ENCODE measurements at places on chromosomes 5 and 9. TPM values are rescaled to one million over a fixed set of nuclear protein-coding genes. Genes with fewer than 3 reads are reported as not detected.

GRCh38 chr5:128276537-128277216 is 193.1 kb downstream of the SLC12A2 start:
- no peak for DNase-seq

DNA sequence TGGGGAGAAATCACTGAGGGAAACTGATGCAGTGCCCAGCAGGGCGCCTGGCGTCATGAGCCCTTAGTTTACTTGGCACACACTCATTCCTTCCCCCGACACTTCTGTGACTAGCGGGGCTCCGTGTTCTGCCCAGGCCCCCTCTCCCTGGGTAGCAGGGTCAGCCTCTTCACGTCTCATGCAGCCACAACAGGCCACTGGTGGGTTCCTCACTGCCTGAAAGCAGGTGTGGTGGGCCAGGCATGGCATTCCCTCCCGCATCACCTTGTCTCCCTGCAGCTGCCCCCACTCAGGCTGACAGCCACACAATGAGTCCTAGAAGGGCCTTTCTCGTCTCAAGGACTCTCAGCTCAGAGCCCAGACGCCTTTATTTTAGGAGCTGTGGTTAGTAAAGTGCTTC is 51.1 kb upstream of the CPLX2 start:
- no peak for DNase-seq

DNA sequence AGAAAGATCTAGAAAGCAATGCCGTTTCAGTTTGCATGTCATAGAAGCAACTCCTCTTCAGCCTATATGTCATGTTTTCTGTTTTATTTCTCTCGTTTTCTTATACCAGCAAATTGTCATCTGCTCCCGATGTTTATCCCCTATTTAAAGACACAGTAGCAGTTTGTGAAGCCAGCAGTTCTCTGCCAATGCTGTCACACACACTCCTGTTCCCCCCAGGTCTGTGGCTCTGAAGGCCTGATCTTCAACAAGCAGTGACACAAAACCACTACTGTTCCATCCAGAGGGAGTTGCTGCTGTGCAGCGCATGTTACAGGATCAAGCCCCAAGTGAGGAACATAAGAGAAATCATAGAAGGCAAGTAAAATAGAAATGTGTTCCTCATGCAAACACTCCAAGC is 364.1 kb upstream of the SLC30A5 start:
- no peak for DNase-seq

- no peak for DNase-seq
These were observed 54.7 kb downstream of the UBE2QL1 start for GRCh38 chr5:6503342-6503741.

GRCh38 chr5:174777111-174777510 is 52.7 kb downstream of the MSX2 start:
- no peak for DNase-seq

GRCh38 chr9:110338143-110338542 is 480 bp upstream of the TXNDC8 start:
- DNase-seq, result no peak

GRCh38 chr9:96343515-96344360 is 39.8 kb downstream of the SLC35D2 start:
- no peak for DNase-seq

DNA sequence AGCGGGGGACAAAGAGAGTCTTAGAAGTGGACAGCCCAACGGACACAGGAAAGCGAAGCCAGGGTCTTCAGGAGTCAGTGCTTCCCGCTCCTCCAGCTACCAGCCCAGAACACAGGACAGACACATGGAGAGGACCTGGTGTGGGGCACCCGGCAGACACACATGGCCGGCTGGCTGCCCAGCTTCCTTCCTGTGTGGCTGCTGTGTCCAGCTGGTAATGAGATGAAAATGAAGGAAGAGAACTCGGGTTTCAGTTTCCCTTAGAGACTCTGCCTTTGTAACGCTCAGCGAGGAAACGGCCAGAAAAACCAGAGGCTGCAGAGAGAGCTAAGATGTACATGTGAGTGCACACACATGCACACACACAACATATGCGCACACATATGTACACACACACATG is 87.5 kb downstream of the SECISBP2 start:
- no peak for DNase-seq

DNA sequence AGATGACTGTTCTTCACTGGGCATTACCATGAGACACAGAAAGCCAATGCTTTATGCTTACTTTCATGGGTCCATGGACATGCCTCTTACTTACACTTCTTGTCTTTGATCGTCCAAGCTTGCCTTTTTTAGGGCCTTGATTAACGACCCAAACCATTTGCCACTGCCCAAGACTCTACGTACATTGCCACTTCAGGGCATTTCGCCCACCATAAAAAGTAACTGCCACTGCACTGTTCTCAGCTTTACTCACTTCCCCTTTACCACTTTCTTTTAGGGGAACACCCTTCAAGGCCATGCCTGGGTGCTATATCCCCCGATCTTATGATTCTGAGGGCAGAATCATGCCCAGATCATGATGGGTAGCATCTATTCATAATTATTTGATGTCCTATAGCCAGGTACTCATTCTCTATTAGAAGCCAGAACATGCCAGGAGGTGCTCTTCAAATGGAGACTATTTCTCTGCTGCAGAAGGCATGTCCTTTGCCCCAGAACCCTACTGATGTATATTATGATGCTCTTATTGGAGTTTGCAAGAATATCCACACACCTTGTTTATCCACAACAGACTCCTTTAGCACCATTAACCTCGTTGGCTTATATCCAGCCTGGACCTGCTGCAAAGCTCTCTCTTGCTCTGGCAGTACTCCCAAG is 64.1 kb upstream of the RAD23B start:
- no peak for DNase-seq

DNA sequence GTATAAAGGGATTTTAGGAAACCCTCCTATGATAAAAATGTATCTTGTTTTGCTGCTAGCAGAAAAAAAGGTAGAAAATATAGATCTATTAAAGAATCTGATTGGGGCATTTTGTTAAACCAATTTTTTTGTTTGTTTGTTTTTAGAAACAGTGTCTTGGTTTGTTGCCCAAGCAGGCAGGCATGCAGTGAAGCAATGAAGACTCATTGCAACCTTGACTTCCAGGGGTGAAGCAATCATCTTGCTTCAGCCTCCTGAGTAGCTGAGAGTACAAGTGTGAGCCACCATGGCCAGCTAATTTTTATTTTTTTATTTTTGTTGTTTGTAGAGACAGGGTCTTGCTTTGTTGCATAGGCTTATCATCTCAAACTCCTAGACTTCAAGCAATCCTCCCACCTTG is 755.8 kb upstream of the EDIL3 start:
- no peak for DNase-seq

GRCh38 chr5:124976086-124976485 is 229.6 kb upstream of the ZNF608 start:
- no peak for DNase-seq

- no peak for DNase-seq
These were observed 35.7 kb downstream of the NSD1 start for GRCh38 chr5:177169271-177169670.

GRCh38 chr9:125683486-125683885 is 23.5 kb downstream of the MAPKAP1 start:
- DNase-seq, result no peak

DNA sequence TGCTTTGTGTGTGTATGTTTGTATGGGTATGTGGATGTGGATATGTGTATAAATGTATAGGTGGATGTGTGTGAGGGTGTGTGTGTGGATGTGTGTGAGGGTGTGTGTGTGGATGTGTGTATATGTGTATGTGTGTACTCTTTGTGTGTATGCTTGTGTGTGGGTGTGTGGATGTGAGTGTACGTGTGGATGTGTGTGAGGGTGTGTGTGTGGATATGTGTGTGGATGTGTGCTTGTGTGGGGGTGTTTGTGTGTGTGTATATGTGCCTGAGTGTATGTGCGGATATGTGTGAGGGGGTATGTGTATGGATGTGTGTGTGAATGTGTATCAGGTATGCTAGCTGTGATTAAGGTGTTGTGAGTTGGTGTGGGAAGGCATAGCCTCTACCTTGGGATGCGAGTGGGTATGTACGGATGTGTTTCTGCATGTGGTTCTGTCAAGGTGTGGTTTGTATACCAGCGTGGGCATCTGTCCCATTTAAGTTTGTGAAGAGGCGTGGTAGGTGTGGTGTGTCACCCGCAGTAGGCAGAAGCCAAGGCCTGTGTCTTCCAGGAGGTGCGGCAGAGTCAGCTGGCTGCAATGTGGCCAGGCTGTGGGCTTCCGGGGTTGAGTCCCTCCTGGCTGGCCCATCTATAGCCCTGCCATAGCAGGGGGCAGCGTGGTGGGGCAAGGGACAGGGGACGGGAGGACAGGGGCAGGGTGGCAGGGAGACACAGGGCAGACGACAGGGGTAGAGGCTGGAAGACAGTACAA is 155.8 kb downstream of the DAB2IP start:
- no peak for DNase-seq

DNA sequence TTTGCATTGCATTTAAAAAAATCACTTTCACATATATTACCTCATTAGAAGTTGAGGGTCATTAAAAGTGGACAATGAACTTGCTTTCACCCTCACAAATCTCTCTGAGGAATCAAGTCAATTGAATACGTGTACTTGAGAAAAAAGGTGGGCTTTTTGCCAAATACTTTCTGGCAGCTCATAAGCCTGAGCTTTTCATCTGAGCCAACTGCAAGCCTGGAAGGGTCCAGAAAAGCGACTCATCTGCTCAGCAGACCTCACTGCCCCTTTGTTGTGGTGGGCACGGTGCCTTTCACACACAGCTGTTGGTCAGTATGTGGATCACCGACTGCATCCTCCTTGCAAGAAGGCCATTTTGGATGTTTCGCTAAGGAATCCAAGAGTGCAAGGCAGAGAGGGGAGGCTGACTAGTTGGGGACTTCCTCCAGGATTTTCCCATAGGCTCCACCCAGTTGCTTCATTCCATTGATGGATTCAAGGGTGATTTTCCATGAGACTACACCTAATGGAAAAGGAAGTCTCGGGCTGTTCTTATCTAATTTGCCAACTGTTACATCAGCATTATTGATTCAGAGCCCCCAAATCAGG is 564.7 kb downstream of the PDE4D start:
- no peak for DNase-seq

DNA sequence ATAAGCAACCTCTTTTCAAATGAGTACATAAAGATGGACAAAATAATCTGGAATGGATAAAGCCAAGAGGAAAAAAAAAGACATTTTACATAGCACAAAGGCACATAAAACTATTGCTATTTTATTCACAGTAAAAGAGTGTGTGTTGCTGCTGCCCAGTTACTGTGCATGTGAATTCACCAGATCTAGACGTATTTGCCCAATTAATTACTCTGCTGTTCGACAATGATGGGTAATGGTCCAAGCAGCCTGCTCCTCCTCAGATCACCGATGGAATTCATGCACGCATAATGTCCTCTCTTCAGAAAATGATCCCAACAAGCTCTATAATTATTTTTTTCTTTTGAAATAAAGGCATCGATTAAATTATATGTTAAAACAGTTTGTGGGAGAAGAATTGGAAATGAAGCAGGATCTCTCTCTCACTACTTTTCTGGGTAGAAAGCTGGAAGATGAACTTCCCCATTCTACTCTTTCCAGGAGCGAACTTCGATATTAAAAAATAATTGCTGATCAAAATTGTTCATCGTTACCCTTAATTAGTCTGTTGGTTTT is 357.4 kb upstream of the CCNH start:
- DNase-seq, result no peak

DNA sequence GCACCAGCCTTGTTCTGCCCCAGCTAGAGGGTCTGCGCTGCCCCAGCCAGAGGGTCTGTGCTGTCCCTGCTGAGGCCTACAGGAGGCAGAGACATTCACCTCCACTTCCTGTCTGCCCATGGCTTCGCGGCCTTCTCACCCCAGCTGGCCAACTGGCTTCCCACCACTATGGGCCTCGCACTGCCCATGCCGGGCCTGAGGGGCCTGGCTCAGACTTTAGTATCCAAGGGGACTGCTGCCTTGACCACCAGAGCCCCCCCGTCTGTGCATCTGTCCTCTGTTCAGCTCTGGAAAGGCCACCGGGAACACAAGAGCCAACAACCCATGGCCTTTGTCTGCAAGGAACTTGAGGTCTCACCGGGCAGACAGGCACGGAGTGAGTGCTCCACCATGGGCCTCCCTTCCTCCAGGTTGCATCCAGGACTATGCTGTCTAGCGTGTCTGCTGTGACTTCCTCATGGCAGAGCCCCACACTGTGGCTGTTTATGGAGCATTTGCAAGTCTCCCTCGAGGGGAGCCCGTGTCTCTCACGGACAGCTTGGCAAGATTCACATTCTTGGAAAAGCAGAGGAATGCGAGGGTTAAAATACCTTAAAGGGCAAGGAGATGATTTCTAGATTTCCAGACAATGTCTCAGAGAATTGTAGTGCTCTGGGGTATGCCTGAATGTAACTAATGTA is 1.7 kb downstream of the DCANP1 start:
- DNase-seq, result no peak

- DNase-seq, result no peak
These were observed 398.4 kb downstream of the MED10 start for GRCh38 chr5:5979761-5980537.

GRCh38 chr5:62937661-62938558 is 359.3 kb downstream of the LRRC70 start:
- no peak for DNase-seq

DNA sequence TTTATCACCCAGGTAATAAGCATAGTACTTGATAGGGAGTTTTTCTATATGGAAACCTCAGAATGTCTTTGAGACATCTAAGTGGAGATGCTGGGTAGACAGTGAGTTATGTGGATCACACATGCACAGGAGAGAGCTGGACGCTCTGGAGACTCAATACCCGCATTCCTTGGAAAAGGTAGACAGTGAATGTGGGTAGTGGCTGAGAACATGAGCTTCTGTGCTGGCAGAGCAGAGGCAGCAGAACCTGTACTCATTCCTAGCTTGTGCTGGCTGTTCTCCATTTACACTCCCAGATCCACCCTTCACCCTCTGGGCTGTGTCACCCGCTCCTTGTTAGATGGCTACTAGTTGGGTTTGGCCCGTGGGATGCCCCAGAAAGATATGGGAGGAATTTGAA is 269.8 kb downstream of the ASTN2 start:
- DNase-seq, result no peak

DNA sequence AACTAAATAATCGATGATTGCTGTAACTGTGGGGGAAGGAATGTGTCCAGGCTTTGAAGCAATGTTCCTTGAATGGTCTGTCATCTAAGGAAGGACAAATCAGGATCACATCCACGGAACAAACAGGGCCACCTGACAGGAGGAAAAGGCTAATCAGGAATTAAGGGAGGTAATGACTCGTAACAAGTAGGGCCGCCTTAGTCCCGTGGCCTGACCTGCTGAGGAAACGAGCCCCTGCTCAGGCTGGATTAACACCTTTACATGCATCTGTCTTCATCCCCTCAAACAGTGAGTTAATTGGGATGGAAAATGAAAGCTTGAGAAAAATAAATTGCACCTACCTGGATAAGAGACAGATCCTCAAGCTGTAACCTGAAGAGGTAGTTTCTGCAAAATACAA is 227.8 kb downstream of the SEMA5A start:
- no peak for DNase-seq

Gene FRMPD1
- 0.08 TPM for total RNA-seq

Gene PCDHB3
- total RNA-seq, result 6.5 TPM

Gene LECT2
- total RNA-seq, result not detected

Gene IFNA21
- total RNA-seq, result not detected

Gene OR13J1
- not detected for total RNA-seq

Gene DNM1
- 8.0 TPM for total RNA-seq

Gene FAF2
- total RNA-seq, result 40.6 TPM

Gene SEMA6A
- 180 TPM for total RNA-seq

Gene SH2D3C
- 137 TPM for total RNA-seq

Gene IRX4
- 0.72 TPM for total RNA-seq

Gene HSPA4
- total RNA-seq, result 162 TPM
